Stimulated activated CD8-positive, alpha-beta memory T cell treated with anti-CD3 and anti-CD28 coated beads, Interleukin-2, amount 100 ng/mL, for 48 hours (primary cell): ENCODE measurements at places on chromosomes 4 and X.

DNA sequence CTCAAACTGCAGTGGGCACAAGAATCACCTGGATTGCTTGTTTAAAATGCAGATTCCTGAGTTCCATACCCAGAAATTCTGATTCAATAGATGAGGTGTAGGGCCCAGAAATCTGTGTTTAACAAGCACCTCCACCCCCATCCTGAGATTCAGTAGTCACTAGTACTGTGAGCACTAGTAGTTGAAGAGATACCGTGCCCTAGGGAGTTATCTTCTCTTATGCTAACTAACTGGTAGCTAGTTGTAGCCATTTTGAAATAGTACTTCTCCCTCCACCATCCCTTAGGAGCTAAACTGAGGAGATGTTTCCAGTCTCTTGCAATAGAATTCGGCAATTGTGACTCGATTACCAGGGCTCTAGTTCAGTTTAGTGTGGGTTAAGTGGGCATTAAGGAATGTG lies 18.4 kb downstream of the KLHL34 start:
- DNase-seq = no peak

DNA sequence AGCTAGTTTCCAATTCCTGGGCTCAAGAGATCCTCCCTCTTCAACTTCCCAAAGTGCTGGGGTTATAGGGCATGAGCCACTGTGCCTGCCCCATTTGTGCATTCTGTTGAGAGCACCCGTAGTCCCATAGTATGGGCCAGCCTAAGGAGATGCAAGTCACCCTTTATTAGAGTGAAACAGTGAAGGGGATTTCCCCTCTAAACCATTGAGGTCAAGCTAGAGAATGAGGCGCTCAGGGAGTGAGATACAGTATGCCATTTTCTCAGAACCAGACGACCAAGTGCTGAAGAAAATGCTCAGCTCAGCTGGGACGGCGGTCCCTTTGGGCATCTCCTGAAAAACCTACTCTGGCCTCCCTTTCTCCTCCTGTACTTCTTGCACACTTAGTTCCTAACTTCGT lies 18.7 kb downstream of the RNF4 start:
- DNase-seq = no peak

GRCh38 chr4:152033621-152034020 lies 272.8 kb upstream of the GATB start:
- DNase-seq = no peak

- no peak for DNase-seq
Observed at GRCh38 chr4:160319221-160319867, 1216.5 kb downstream of the RAPGEF2 start.

- DNase-seq = no peak
Observed at GRCh38 chr4:1336088-1336491, 10.9 kb upstream of the UVSSA start.

DNA sequence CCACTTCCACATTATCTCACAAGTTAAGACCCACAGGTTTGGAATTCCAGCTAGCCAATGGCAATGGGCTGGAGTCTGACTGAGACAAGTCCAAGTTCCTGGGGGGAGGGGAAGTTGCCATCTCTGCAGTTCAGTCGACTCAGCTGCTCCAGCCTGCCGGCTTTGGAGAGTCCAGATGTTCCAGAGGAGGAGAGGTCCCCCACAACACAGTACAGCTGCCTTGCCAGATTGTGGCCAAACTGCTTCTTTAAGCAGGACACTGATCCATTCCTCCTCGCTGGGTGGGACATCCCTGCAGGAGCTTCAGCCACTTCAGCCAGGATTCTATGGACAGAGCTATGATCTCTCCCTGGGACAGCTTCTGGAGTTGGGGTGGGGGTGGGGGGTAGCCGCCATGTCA lies 199.2 kb downstream of the EDA start:
- DNase-seq = no peak

- DNase-seq = no peak
Observed at GRCh38 chr4:174582463-174582862, 60.2 kb upstream of the HPGD start.

GRCh38 chrX:40544343-40545266 lies 36.2 kb upstream of the ATP6AP2 start:
- DNase-seq = no peak

DNA sequence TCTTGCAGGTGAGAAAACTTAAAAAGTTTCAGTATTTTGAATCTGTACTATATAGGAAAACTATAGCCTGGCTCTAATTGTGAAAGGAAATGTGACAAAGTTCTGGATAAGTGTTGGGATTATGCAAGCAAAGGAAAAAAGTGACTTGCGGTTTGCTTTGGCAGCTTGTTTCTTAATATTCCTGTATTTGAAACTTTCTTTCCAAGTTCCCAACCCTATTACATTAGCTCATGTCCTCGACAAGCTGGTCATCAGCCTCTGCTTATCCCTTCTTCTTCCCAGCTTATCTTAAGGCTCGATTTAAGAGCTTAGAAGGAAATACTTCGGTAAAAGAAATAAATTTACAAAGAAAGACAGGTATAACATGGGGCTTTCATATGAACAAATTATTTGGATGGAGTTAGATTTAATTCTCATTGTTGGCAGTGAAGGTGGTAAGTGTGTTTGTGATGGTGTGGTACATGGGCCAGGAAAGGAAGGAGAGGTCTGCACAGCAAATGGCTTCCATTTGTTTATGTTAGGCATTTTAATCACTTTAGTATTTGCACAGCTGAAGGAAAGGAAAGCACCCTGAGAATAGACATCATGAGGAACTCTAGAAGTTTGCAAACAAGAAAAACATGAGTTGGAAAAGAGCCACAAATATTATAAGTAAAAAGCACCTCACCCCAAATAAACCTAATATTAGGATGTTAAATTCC lies 5.1 kb upstream of the MYOZ2 start:
- DNase-seq = no peak

GRCh38 chrX:5549512-5549911 lies 679.2 kb downstream of the NLGN4X start:
- DNase-seq = no peak

DNA sequence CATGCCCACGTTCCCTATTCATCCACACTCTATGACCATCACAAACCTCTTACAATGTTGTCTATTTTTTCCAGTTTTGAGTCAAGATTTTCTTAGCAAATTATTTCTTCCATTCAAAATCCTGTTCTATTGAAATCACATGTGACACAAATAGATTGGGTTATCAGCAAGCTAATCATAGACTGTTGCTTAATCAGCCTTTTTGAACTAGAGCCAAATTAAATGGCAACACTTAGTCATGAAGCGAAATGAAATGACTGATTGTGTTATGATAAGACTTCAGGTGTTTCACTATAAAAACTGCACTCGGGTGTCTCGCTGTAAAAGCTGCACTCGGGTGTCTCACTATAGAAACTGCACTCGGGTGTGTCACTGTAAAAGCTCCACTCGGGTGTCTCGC lies 890.0 kb upstream of the FRG1 start:
- DNase-seq = no peak
